CD4-positive, alpha-beta T cell treated with Interleukin-4 for 1 hour (primary cell): ENCODE measurements at places on chromosomes 3 and 15.
A peak's percentile ranks its signal among the peaks of the same experiment; 100 is the strongest.

- DNase-seq = no peak
Measured at GRCh38 chr3:143657391-143657790, 190.9 kb downstream of the SLC9A9 start.

GRCh38 chr15:26698555-26698954 lies 74.3 kb downstream of the GABRB3 start:
- DNase-seq = no peak

GRCh38 chr3:51336261-51336660 lies 48.8 kb upstream of the MANF start:
- DNase-seq = no peak

DNA sequence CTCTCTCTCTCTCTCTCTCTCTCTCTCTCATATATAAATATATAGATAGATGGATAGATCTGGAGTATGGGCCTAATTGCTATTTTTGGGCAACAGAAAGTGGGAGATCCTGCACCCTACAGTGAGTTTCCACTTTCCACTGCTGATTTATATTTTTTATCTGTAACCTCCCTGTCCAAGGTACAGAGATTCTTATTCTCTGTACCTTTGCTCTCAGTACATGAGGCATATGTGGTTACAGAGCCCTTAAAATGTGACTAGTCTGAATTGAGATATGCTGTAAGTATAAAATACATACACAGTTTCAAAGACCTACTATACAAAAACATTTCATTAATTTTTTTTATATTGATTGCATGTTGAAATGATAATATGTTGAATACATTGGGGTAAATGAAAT lies 51.1 kb upstream of the FOXP1 start:
- DNase-seq = no peak

DNA sequence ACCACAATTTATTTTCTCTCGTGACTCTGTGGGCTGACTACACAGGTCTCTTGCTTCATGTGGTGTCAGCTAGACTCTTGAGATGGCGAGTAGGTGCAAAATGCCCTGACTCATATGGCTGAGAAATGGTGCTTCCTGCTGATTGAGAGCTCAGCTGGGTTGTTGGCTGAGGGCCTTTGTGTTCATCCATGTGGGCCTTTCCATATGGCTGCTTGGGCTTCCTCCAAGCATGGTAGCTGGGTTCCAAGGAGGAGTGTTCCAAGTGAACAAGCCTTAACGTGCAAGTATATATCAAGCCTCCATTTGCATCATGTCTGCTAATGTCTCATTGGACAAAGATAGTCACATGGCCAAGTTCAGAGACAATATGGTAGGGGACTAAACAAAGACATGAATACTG lies 164.0 kb downstream of the PDCD6IP start:
- no peak for DNase-seq

DNA sequence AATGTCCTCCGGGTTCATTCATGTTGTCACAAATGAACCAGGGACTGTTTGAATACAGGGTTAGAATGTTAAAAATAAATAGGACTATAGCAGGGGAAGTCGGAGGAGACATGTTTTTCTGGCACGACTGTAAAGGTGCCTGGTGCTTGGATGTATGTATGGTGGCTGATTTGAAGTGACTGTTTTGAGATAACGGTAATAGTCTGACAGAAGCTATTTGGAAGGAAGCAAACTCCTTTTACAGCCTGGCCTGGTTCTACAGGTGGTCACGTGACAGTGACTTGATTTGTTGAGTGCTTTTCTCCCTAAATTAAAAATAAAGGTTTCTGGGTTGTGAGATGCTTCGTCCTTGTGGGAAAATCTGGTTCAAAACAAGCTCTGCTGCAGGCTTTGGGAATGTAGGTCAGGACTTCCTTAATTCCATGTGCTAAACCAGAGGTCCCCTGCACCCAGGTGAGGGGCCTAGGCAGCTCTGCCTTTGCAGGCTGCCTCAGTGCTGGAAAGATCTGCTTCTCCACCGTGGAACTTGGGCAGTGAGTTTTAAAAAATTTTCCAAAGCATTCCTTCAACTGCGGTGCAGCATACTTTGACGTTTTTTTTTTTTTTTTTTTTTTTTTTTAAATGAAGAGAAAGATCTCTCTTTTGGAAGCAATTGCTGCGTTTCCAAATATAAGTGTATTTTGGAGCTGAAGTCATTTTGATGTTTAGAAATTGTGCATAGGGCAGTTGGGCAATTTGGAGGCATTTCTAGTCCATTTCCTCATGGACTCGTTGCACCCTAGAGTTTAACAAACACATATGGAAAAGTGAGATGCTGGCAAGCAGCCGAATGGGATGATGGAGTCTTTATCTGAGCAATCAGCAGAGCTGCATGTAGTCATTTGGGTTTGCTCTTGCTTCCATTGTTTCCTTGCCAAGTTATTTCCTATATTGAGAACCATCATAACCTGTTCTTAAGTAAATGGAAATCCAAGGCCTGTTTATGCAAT lies 30.9 kb downstream of the ITPR1 start:
- DNase-seq = no peak

- DNase-seq = peak; percentile 80
Measured at GRCh38 chr3:187741403-187742350, 3.6 kb downstream of the BCL6 start.

DNA sequence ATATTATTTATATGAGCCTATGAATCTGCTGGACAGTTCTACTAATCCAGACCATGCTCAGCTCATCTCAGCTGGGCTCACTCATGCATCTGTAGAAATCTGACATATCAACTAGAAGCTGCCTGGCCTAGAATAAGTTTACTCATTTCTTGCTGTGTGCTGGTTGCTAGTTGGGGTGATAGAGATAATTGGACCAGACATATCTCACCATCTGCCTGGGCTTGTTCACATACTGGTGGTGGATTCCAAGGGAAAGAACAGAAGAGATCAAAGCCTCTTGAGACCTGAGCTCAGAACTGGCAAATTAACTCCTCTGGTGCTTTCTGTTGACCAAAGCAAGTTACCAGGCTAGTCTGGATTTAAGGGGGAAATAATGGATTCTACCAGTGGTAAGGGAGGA lies 109.1 kb downstream of the NSUN3 start:
- DNase-seq = no peak

DNA sequence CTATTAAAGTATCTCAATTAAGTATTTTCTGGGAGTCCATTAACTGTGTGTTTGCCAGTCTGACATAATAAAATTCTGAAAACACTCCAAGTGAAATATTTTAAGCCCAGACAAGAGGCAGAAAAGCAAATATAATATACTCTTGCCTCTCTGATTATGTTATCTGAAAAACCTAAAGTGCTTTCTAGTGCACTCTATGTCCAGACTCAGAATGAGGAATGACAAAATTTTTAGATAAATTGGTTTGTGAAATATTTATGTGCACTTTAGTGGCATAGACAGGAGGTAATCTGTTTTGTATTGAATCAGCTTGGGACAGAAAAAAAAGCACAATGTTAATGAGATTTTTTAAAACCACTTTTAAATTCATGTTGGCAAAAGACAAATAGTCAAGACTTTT lies 508.2 kb upstream of the SUCLG2 start:
- DNase-seq = no peak

GRCh38 chr3:45365060-45365459 lies 23.3 kb upstream of the LARS2 start:
- no peak for DNase-seq

- peak; percentile 63 for DNase-seq
Measured at GRCh38 chr3:40191850-40192448, 117.6 kb upstream of the EIF1B start.

DNA sequence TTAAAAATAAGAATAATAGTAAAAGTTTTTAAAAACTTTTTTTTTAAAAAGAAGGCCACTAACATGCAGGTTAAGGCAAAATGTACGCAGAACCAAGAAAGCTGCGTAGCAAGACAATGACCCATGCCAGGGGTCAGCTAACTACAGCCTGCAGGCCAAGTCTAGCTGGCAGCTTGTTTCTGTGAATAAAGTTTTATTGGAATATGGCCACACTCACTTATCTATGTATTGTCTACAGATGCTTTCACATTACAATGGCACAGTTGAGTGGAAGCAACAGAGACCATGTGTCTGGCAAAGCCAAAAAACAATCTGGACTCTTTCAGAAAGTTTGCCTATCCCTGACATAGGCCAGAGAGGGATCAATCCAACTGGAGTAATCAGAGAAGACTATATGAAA lies 46.7 kb downstream of the WWTR1 start:
- DNase-seq = no peak

DNA sequence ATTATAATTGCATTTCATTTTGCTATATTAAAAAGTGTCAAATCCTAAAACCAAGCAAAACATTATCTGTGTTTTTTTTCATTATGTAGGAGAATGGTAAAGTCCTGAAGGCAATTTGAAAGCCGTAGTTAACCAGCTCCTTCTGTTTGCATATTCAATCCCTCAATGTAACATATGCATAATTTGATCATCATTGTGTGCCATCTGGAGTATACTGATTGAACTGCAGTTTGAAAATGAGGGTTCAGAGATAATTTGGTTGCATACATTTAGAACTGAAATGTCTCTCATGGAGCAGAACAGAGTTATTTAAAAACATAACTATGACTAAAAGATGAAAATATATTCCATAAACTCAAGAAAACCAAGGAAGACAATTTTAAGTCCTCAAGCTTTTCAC lies 518.6 kb downstream of the GBE1 start:
- DNase-seq = no peak

GRCh38 chr3:187746442-187747281 lies 1.4 kb upstream of the BCL6 start:
- no peak for DNase-seq

DNA sequence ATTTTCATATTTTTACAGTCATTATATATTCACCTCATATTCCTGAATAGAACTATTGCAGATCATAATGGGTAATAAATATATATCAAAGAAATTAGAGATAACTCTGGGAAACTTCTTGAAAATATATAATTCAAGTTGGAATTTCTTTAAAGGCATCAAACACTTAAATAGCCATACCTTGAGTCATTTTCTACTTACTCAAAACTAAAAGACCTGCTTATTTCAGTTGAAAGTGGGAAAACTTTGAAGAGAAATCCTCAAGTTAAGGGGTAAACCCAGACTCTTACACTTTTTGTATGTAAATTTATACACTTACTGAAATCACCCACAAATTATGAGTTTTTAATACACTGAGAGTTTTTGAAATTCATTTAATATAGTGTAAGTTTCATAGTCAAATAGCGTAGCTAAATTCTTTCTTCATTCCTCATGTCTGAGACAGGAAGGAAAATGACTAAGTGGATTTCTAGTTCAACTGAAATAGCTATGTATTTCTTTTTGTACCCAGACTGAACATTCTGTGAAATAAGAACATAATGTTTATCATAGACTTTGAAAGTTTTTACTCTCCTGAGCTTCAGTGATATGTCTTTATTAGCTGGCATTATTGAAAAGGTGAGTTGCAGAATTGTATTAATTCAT lies 4.6 kb upstream of the ALCAM start:
- no peak for DNase-seq

DNA sequence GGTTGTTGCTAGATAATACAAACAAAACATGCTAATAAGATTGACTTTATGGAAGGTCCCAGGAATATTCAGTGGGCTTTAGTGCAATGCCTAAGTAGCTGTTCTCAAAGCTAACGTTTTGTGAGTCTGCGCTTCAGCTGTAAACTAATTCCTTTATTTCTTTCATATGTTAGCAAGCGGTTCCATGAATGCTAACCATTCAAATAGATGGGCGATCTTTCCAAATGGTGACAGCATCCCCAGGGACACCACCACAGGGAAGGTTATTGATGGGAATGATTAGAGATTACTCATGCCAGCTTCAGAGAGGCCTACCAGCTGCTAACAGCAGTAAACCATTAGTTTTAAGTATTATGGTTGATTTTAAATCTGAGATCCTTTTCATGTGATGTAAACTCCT lies 405.7 kb upstream of the MCTP2 start:
- DNase-seq = no peak

- no peak for DNase-seq
Measured at GRCh38 chr3:185175370-185175987, 22.6 kb upstream of the C3orf70 start.

- no peak for DNase-seq
Measured at GRCh38 chr3:12253516-12254343, 35.1 kb upstream of the PPARG start.

DNA sequence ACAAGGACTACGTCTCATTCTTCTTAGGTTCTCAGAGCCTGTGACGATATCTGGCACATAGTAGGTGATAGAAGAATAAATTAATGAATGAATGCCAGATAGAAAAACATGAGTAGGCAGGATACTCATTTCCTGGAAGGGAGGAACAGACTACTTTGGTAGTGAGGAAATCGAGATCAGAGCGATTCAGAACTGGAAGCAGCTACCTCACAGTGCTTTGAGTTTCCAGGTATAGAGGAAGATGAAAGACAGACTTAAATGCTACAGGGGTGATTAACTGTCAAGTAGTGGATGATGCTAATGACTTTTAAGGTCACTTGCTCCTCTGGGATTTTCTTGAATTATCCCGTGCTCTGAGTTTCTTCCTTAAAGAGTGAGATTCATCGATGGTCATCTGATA lies 951.5 kb upstream of the CFAP20DC start:
- DNase-seq = no peak

DNA sequence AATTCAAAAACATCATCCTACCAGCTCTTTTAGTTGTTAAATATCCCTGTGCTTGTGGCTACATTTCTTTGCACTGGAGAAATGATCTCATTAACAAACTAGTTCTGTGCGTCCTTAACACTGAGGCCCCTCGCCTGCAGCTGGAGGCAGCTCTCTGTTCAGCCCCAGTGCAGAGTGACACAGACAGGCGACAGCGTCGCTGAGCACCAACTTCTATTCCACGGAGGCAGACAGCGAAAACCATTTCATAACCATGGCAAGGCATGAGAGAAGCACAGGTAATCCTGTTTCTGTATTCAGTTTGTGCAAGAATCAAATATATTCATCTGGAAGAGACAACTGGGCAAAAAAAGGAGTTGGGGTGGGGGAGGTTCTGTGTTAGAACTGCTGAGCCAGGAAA lies 530.7 kb downstream of the ZIC1 start:
- no peak for DNase-seq

DNA sequence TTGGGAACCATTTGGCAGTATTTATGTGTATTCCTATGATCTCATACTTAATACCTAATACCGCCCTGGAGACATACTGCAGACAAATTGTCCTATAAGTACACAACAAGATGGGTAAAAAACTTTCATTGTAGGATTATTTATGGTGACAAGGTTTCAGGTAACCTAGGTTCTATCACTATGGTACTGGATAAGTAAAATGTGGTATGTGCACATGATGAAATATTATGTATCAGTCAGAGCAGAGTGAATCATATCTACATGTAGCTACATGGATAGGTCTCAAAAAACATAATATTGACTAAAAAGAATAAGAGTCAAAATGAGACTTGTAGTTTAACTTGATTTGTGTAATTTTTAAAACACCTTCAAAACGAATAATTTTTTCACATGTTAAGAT lies 147.8 kb downstream of the LEKR1 start:
- no peak for DNase-seq

GRCh38 chr15:74318376-74319137 lies 48.9 kb downstream of the CYP11A1 start:
- no peak for DNase-seq

- DNase-seq = no peak
Measured at GRCh38 chr3:140284372-140284771, 349.4 kb downstream of the CLSTN2 start.

GRCh38 chr3:159486580-159486979 lies 502.1 kb upstream of the IL12A start:
- no peak for DNase-seq

- DNase-seq = no peak
Measured at GRCh38 chr3:98914210-98915080, 12.9 kb upstream of the DCBLD2 start.
